Foreskin melanocyte (primary cell): ENCODE measurements at places on chromosomes 4 and X.

- no peak for DNase-seq
Observed at GRCh38 chrX:153922932-153923857, 2.9 kb downstream of the ARHGAP4 start.

- DNase-seq, result no peak
Observed at GRCh38 chr4:110092646-110093045, 105.8 kb downstream of the ELOVL6 start.

- DNase-seq, result no peak
Observed at GRCh38 chrX:12898073-12898472, 8.3 kb upstream of the TLR8 start.

- DNase-seq, result no peak
Observed at GRCh38 chr4:118389721-118390120, 36.9 kb upstream of the PRSS12 start.

- DNase-seq, result no peak
Observed at GRCh38 chr4:53044651-53044960, 182.5 kb downstream of the RASL11B start.

- peak; percentile 28 for DNase-seq
Observed at GRCh38 chr4:141158219-141158618, 24.9 kb upstream of the RNF150 start.

- DNase-seq, result no peak
Observed at GRCh38 chr4:150283689-150284088, 205.4 kb downstream of the DCLK2 start.

GRCh38 chr4:151315212-151315886, 10.1 kb downstream of the SH3D19 start:
- no peak for DNase-seq

- DNase-seq, result no peak
Observed at GRCh38 chr4:111113591-111113990, 490.7 kb upstream of the PITX2 start.

GRCh38 chr4:61299316-61299715, 99.2 kb downstream of the ADGRL3 start:
- DNase-seq, result no peak

DNA sequence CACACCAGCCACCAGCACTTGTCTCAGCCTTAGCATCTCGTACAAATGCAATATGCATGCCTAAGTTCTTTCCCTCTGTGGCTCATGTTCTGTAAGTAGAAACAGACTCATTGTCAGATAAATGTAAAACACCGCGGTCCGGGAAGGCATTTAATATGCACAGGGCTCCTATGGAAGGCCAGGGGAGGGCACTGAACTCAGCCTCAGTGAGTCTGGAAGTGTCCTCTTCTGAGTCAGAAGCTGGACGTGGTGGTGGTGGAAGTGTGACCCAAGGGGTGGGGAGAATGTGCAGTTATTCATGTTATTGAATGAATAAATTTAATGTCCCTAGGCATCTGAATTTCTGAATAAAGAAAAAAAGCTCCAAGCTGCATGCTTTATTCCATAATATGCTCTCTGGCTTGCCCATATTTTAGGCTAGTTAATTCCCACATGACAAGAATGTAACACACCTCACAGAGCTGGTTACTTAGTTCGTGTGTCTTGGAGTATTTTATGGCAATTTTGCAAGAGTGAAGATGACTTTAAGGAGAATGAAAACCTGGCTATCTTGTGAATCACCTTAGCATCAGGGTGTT, 193.1 kb upstream of the GATB start:
- no peak for DNase-seq

DNA sequence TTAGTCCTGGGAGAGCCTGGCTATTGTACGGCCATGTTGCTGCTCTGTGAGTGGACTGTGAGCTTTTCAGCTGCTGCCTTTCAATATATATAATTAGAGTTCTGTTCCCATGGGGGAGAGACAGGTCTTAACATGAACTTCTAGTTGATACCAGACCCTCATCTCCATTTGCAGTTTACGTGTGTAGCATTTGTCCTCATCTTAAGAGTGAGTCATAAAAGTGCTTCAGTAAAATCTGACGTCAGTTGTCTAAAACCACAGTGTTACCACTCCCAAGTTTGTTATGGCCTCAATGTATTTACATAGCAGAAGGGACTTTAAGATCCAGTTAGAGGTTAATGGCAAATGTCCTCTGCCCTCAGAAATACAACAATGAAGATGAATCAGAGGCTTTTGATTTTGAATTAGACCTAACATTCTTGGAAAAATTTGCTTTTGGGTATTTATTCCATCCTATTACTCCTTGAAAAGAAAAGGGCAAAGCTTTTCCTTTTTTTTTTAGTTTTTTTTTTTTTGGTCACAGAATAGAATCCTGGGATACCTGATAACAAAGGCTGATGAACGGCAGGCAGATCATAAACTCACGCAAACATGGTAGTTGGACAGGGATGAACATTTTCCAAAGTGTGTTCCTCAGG, 38.6 kb downstream of the PHOX2B start:
- DNase-seq, result no peak

- DNase-seq, result no peak
Observed at GRCh38 chr4:159904906-159905305, 802.0 kb downstream of the RAPGEF2 start.

DNA sequence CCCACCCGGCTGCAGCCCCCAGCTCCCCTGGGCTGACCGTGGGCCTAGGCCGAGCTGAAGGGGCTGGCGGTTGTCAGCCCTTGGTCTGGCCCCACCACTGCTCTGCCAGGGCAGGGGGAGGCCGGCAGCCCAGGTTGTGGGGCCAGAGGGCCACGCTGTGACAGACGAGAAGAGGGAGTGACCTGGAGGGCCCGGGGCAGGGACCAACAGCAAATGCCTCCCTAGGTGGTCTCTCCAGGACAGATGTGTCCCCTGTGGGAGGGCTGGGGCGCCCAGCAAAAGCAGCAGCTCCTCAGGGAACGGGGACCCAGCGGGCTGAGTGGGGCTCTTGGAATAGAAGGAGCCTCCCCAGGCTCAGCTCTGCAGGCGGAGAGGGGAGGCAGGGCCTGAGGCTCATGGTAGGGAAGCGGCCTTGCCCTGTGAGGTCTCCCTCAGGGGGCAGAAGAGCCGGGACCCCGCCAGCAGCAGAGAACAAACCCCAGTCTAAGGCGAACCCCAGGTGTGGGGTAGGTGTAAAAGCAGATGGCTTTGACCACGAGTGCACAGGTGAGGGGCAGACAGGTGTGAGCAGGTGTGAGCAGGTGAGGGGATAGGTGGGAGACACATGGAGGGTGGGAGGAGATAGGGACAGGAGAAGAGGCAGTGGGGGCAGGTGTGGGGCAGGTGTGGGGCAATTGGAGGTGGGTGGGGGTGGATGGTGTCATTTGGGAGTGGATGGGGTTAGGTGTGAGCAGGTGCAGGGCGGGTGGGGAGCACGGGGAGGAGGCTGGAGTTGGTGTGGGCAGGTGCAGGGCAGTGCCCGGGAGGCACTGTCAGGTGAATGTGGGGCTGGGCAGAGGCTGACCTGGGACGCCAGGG, 34.1 kb upstream of the SPON2 start:
- no peak for DNase-seq

GRCh38 chrX:134600714-134601113, 57.6 kb downstream of the PLAC1 start:
- DNase-seq, result no peak

DNA sequence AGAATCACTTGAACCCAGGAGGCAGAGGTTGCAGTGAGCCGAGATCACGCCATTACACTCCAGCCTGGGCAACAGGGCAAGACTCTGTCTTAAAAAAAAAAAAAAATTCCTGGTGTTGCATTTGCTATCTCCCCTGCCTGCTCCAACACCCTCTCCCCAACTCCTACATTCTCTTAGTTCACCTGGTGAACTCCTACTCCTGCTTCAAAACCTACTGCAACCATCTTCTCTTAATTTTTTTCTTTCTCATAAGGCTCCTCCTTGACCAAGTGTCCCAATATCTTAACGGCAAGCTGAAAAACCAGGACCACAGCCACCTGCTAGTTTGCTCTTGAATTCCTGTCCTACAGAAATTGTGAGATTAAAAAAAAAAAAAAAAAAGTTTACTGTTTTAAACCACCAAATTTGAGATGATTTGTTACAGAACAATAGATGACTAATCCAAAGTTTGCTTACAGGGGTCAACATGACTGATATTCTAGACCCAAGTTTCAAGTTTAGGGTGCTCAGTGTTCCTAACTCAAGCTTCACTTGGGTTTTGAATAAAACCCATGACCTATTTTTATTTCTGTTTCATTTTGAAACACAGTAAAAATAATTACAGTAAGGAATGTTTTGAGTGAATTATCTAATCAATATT, 13.1 kb upstream of the ANXA5 start:
- no peak for DNase-seq

- DNase-seq, result no peak
Observed at GRCh38 chr4:7788694-7789425, 150.8 kb downstream of the AFAP1 start.

DNA sequence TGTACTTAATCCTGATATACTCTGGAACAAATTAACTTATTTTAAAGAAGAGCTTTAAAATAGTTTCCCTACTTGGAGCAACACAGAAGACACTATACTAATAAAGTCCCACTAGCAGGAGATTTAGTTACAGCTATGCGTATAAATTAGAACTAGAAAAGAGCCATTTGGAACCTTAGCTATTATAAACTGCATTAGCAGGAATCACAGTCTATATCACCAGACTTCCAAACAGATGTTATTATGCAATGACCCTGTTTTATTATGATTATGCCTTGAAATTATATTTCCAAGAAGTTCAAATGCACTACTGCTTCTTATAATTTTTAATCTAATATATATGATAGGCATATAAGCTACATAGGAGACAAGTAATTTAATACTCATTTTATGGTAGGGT, 95.5 kb upstream of the WDR44 start:
- DNase-seq, result no peak

- no peak for DNase-seq
Observed at GRCh38 chrX:68896581-68896980, 67.8 kb downstream of the EFNB1 start.

- DNase-seq, result no peak
Observed at GRCh38 chrX:106203315-106203714, 35.2 kb downstream of the PWWP3B start.

DNA sequence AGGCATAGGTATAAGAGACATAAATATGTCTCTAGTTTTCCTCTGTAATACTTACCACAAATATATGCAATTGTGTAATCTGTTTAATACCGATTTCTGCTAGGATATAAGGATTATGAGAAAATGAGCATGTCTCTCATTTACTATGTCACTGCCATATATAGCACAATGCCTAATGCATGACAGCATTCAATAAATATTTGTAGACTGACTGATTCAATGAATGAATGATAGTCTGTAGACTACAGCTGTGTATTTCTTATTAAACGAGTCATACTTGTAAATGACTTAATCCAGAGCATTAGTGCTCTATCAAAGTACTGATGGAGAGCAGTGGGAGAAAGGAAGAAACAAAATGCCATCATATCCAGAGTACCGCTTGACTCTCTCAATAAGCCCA, 175.6 kb downstream of the PPP3CA start:
- DNase-seq, result peak; percentile 9

DNA sequence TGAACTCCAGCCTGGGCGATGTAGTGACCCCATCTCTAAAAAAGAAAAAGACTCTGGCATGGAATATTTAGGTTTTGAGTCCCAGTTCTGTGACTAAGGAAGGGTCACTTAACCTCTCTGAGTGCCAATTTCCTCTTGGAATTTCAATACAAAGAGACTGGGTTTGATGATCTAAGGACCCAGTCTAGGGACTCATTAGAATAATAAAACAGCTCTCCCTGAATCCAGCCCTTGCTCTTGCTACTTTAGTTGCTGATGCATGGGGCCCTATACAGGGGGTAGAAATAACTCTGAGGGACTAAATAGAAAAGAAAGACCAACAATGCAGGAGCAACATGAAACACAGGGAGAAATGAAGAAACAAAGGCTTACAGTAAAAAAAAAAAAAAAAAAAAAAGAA, 12.6 kb downstream of the C4orf54 start:
- no peak for DNase-seq

GRCh38 chr4:153310793-153311192, 33.7 kb upstream of the MND1 start:
- no peak for DNase-seq

- no peak for DNase-seq
Observed at GRCh38 chr4:180557950-180558349, 1685.3 kb upstream of the TENM3 start.

DNA sequence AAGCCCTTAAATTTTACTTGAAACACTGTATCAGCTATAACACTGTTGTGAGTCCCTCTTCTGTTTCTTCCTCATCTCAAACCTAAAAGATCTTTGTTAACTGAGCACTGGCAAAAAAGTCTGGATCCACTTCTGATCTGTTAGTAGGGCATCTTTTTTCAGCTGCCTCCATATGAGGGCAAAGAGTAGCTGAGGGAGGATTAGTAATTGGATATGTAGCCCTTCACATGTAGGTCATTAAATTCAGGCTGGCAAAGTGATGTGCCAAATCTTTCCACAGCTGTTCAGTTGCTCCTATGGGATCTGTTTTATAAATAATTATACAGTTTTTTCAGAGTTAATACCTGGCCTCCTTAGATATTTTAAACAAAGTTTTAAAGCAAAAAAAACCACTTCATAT, 1.1 kb upstream of the TRMT10A start:
- DNase-seq, result no peak

DNA sequence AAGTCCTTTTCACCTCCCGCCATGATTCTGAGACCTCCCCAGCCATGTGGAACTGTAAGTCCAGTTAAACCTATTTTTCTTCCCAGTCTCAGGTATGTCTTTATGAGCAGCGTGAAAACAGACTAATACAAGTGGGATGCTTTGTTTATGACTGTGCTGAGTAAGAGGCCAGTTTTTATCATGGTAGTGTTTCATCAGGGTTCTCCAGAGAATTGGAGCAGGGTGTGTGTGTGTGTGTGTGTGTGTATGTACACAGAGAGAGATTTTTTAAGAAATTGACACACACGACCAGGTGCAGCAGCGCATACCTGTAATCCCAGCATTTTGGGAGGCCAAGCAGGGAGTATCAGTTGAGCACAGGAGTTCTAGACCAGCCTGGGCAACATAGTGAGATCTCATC, 34.6 kb upstream of the SLC2A9 start:
- no peak for DNase-seq

DNA sequence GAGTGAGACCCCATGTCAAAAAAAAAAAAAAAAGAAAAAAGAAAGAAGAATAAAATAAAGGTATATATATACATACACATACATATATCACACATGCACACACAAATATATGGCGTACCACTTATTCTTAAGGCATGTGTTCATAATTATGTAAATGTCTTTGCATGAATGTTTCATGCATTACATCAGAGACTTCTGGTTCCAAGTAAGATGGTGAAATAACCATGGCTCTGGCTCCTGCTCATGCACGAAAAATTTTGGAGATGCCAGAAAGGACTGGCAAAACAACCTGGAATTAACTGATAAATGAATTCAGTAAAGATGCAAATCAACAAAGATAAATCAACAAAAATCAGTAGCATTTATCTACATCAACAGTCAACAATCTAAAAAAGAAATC, 19.7 kb upstream of the FHIP1A start:
- no peak for DNase-seq

GRCh38 chr4:8326206-8326605, 56.7 kb downstream of the HTRA3 start:
- no peak for DNase-seq
